ENCODE measurements at places on chromosomes 4 and X.

GRCh38 chrX:41921492-41922430 is 1.6 kb downstream of the CASK start:
- DNase-seq, result peak; percentile 3

- no peak for DNase-seq
These were observed 365.7 kb upstream of the MAD2L1 start for GRCh38 chr4:120432301-120432860.

GRCh38 chrX:85004255-85004654 is 578 bp downstream of the APOOL start:
- DNase-seq, result no peak

GRCh38 chr4:130306566-130306965 is 1210.6 kb downstream of the C4orf33 start:
- DNase-seq, result no peak

GRCh38 chrX:25998687-25999086 is 139.5 kb upstream of the MAGEB18 start:
- DNase-seq, result no peak

- DNase-seq, result no peak
These were observed at the start of gene DDIT4L for GRCh38 chr4:100189820-100190642. Gene DDIT4L, minus strand, starts transcription at chr4:100190468. Its CDS starts 485 bp downstream, at chr4:100189983.

- no peak for DNase-seq
These were observed 2.8 kb upstream of the TIFA start for GRCh38 chr4:112288455-112288854.

Data from T-cell (primary cell).